ENCODE measurements at places on chromosomes 13 and 19.
A peak's percentile ranks its signal among the peaks of the same experiment; 100 is the strongest.

DNA sequence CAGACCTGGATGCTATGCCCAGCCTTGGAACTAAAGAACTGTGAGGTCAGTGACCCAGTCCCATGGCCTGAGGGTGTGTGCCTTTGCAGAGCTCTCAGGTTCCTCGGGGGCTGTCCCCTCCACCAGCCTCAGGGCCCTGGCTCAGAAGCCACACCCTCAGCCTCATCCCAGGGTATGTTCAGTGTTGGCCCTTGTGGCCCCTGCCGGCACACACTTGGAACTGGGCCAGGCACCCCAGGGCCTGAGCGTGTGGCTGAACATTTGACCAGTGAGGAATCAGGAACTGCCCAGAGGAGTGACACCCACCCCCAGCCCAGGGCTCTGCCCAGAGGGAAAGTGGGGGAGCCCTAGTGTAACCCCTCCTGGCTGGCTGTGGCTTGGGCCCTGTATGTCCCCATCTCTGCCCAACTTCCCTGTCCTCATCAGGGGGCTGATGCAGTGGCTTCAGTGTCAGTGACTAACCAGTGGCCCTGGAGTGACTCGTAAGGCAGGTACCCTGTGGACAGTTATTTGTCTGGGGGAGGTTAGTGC, 10.0 kb downstream of the NKPD1 start:
- DNase-seq, result no peak

DNA sequence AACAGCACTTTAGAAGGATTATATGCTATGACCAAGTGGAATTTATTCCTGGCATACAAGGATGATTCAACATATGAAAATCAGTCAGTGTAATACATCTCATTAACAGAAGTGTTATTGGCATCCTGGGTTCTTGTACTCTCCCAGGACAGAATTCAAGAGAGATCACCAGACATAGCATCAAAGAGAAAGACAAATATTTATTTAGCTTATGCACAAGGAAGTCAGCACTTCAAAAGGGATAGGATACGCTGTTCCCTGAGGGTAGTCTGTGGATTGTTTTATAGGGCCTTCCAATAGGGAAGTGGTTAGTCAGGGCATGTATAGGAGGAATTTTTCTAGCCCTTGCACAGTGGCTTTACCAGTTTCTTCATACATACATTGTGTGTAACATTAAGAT, 1238.0 kb downstream of the PCDH17 start:
- DNase-seq, result no peak

GRCh38 chr13:99385940-99386339, 78.7 kb upstream of the GPR183 start:
- DNase-seq, result no peak

DNA sequence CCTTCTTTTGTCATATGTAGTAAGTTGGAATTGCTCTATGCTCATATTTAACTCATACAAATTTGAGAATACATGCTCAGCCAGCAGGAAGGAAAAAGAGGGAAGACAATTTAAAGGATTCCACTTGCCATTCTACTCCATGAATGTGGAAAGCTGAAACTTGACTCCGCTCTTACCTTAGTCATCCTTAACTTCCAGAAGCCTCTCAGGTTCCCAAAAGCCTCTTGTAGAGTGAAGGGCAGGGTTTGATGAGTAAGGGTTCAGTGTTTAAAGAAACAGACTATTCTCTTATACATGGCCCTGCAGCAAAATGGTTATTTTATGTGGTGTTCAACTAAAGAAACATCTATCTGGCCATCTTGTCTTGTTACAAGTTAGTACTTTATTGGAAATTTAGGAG, 27.1 kb downstream of the FAM124A start:
- DNase-seq, result no peak

DNA sequence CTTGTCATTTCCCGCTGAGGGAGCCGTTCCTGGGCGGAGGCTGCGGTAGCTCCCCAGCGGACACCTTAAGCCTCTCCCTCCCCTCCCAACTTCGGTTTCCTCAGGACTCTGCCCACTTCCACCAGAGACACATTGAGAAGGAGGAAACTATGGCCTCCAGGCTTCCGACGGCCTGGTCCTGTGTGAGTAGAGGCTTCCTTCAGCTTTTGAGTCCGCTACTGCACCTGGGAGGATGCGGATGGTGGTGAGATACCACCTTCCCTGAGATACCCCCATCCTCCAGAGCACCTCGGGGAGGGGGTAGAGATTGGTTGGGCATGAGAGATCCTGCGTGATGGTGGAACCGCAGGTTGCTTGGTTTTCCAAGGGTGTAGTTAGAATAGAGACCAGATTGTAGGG, 955 bp downstream of the ZNF274 start:
- DNase-seq, result peak; percentile 58

DNA sequence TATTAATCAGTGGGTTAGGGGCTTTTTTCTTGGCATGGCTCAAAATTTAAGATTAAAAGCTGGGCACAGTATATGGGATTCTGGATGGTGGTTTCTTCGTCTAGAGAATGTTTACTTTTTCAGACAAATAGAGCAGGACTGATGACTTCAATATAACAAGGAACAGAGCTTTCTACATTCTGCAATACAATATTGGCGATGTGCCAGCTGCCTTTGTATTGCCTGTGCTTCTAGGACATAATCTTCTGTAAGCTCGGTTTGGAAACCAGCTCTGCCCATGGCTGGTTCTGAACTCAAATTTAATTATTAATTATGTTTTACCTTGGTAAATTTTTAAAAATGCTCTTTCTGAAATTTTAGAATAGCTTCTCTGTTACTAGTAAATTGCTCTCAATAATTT, 139.1 kb upstream of the TRPC4 start:
- peak; percentile 11 for DNase-seq

- DNase-seq, result no peak
Observed at GRCh38 chr19:45402298-45403061, 2.4 kb downstream of the PPP1R13L start.

DNA sequence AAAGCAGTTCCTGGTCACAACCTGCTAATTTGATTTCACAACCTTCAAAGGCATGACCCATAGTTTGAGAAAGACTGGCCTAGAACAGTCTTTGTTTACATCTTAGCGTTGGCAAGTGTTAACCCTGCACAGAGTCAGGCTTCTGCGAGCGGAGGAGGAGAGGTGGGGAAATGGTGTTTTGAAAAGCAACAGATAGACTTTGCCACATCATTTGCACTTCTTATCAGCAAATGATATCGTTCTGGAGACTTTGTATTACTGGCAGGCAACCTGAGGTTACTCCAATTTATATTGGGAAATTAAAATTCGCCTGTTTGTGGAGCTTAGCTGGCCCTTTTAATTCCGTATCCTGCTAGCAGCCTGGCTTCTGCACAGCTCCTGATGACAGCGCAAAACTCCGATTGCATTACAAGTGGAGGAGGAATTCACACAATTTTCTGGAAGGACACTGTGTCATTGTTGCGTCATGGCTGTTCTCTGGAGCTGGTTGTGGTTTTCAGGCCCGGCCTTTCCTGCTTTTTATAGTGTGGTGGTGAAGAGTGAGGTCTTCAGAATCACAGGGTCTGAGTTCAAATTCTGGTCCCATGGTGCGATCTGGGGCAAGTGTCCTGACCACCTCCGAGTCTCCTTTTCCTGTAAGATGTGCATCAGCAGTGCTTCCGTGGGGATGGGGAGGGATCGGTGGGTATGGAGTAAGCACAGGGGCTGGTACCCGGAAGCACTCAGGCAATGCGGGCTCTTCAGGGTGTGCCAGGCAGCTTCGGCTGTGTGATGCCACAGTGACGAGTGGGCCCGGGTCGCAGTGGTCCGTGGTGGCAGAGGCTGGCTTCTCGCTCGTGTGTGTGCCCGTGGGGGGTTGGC, 49.1 kb upstream of the EHD2 start:
- no peak for DNase-seq

DNA sequence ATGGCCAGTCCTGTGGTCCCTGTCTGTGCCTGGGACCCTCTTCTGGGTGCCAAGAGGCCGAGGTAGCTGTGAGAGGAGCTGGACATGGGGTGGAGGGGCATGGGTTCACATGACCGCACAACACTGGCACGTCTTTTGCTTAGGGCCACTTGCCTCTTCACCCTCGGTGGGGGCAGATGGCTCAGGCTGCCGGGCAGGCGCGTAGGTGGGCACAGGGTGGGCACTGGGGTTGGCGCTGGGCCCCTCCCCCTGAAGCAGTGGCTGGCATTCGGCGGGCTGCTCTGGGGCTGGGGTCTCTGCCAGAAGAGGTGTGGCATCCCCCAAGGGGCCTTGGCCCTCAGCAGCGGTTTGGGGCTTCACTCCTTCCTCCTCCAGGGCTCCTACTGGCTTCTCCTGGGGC, 8.4 kb downstream of the PALM3 start:
- DNase-seq, result no peak

DNA sequence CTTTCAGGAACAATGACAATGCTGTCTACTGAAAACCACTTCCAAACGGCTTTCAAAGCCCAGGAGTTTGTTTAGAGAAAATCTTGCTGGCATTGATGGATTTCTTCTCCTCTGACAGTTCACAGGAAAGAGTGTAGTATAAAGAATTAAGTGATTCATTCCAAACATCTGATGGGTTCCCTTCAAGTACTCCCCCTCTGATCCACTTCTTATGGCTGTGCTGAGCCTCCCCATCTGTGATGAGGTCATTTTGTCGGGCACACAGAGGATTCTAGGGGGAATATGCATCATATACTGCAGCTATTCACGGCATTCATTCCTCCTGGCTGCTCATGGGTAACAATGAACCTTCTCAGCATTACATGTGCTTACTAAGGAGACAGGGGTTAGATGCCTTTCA, 107.9 kb downstream of the RGCC start:
- no peak for DNase-seq

DNA sequence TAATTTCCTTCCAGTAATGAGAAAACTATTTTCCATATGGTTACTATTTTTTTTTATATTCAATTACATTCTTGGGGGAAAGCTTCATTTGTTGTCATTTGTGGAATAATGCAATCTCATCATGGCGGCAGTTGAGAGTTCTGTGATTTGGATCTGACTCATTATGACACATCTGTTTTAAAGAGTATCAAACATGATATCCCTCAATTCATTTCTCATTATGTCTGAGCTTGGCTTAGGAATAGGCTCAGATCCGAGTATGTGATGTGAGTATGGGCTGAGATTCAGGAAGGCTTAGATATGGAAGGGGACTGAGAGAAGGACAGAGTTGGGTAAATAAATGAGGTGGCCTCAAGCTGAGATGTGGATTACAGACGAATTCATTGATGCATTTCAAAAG, 64.4 kb downstream of the POSTN start:
- DNase-seq, result no peak

DNA sequence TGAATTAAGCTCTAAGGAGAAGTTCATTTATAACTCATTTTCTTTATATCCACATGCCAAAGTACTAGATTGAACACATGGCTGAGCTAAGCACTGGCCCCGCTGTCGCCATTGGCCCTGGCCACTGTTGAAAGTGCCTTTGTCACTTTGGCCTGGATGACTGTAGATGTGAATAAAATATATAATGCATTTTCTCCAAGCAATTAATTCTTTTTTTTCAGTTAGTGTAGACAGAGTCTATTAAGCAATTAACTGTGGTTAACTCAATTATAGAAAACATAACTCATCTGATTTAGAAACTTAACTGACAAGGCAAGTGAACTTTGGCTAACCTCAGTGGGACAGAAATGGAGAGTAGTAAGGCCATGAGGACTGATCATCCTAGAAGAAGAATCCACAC, 965.6 kb downstream of the EFNB2 start:
- no peak for DNase-seq

DNA sequence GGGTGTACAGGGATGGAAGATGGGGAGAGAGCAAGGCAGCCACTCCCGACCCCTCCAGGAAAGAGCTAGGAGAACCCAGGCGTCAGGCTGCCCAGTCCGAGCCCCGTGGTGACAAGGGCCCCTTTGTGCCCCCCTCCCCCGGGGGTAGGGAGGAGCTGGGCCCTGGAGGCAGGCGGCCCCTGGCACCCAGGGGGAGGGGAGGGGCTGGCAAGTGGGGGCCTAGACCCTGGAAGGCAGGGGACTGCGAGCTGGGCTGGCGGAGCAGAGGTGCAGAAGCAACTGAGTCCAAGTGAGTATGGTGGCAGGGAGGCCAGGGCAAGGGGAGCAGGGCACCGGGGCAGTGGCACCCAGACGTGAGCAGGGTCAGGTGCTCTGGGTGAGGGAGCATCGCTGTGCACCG, at the start of gene MAG:
Gene MAG, plus strand, starts transcription at position 246 of the 400 bp plus-strand sequence. CDS start 3,248 bp downstream, outside the sequence.
- no peak for DNase-seq

- DNase-seq, result no peak
Observed at GRCh38 chr13:79742923-79743322, 262.0 kb downstream of the NDFIP2 start.

- no peak for DNase-seq
Observed at GRCh38 chr19:56291867-56292266, 19.3 kb downstream of the EDDM13 start.

- no peak for DNase-seq
Observed at GRCh38 chr19:33840783-33841182, 44.1 kb downstream of the KCTD15 start.

- DNase-seq, result peak; percentile 93
Observed at GRCh38 chr19:12933287-12934072, at the start of gene FARSA. Gene FARSA, minus strand, starts transcription at chr19:12933711. Its CDS starts 15 bp downstream, at chr19:12933696.

- peak; percentile 72 for DNase-seq
Observed at GRCh38 chr13:98222081-98222554, 45.0 kb upstream of the RNF113B start.

GRCh38 chr13:112057439-112057735, 9.6 kb upstream of the SOX1 start:
- no peak for DNase-seq

GRCh38 chr19:45079063-45079910, at the start of gene GEMIN7:
Gene GEMIN7, plus strand, starts transcription at chr19:45079260. Its CDS starts 10,855 bp downstream, at chr19:45090115.
- DNase-seq, result peak; percentile 80

- DNase-seq, result peak; percentile 91
Observed at GRCh38 chr19:39409208-39410016, 2.8 kb downstream of the ZFP36 start.

DNA sequence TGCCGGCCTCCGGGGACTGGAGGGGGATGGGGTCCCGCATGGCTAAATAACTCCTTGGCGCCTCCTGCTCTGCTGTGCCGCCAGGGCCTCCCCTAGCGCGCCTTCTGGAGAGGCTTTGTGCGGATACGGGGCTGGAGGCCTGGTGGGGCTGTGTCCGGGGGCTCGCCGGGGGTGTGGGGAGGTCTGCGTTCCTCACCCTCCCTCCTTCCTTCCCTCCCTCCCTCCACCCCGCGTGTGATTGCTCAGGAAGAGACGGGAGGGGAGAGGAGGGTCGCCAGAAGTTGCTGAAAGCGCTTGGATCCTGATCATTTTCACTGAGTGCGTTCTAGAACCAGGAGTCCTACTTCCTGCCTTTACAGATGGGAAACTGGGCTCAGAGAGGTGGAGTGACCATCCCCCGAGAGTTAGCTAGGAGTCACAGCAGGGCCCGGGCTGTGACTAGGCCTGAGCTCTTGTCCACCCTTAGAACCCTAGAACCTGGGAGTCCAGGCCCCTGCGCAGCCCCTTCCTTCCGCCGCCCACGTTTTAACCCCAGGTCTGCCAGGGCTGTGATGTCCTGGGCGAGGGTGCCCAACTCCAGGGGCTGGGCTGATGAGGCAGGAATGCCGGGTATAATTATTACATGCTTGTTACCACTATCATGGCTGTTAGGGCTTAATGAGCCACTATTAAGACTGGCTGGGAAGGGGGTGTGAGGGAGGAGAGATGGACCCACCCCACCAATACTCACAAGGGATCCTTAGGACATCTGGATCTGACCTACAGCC, 782 bp upstream of the JUND start:
- DNase-seq, result no peak

- DNase-seq, result no peak
Observed at GRCh38 chr19:53965091-53965490, 2.4 kb downstream of the CACNG8 start.

GRCh38 chr13:77697217-77698103, at the start of gene SLAIN1:
Gene SLAIN1, plus strand, starts transcription at chr13:77697687. Its CDS starts 227 bp downstream, at chr13:77697914.
- peak; percentile 82 for DNase-seq

- no peak for DNase-seq
Observed at GRCh38 chr13:72986197-72986596, 72.6 kb upstream of the KLF5 start.

Measured in NCI-H2081 (cell line).